Stimulated activated CD8-positive, alpha-beta memory T cell treated with anti-CD3 and anti-CD28 coated beads, Interleukin-7, amount 100 ng/mL, for 4 hours (primary cell): ENCODE measurements at places on chromosomes 13 and 19.
A peak's percentile ranks its signal among the peaks of the same experiment; 100 is the strongest.

DNA sequence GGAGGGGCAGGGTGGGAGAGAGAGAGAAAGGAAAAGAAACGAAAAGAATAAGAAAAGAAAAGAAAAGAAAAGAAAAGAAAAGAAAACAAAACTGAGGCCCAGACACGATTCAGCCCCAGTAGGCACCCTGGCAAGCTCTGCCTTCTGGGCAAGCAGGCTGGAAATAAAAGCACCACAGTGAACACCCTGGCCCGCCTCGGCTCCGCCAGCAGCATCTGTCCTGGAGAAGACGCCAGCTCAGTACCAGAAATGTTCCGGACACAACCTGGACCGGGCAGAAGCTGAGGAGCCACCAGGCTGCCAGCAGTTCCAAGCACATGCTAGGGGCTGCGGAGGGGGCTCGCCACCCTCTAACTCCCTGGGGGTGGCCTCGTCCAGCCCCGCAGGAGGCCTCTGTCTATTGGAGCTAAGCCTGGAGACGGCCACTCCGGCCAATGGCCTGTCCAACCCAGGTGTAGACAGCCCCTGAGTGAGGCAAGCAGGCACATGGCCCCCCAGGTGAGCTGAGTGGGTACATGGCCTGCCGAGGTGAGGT is 11.4 kb upstream of the CPAMD8 start:
- no peak for DNase-seq

GRCh38 chr19:11578258-11579142 is 1.1 kb upstream of the ACP5 start:
- peak; percentile 15 for DNase-seq

DNA sequence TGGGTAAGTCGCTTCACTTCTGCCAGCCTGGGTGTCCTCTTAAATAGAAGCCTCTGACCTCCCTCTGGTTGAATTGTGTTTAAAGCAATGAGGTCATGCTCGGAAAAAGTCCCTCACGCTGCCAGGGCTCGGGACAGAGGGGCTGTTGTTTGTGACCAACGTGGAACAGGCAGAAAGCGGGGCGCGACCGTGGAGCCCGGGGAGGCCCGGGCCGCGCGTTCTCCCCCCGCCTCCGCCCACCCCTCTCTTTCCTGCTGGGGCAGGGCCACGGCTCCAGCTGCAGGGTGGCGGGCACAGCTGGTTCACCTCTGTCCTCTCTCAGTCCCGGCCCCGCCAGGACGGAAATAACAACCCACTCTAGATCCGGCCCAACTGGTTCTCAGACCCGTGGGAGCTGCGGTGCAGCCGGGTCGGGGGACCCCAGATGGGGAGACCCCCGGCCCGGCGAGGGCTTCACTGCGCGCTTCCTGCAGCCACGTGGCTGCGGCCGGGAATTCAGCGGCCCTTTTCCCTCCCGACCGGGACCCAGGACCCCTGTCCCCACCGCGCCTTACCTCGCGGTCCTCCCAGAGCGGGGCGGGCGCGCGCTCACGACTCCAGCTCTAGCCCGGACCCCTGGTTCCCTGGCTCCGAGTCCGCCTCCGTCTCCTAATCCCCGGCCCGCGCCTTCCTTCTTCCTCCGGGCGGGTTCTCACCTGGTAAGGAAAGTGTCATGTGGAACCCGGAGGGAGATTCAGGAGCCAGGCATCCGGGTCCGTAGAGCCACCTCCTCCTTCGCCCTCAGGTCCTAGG is 1.9 kb downstream of the CDC42EP5 start:
- no peak for DNase-seq

GRCh38 chr19:50050406-50051227 is 24.8 kb downstream of the ZNF473 start:
- peak; percentile 88 for DNase-seq

GRCh38 chr19:43820098-43820883 is 6.8 kb upstream of the ZNF283 start:
- DNase-seq = no peak

- DNase-seq = no peak
Measured at GRCh38 chr19:18428173-18428786, 9.1 kb downstream of the SSBP4 start.

GRCh38 chr19:53192771-53193534 is at the start of gene ZNF665:
Gene ZNF665, minus strand, starts transcription at chr19:53193358. Its CDS starts 10,460 bp downstream, at chr19:53182898.
- peak; percentile 72 for DNase-seq

DNA sequence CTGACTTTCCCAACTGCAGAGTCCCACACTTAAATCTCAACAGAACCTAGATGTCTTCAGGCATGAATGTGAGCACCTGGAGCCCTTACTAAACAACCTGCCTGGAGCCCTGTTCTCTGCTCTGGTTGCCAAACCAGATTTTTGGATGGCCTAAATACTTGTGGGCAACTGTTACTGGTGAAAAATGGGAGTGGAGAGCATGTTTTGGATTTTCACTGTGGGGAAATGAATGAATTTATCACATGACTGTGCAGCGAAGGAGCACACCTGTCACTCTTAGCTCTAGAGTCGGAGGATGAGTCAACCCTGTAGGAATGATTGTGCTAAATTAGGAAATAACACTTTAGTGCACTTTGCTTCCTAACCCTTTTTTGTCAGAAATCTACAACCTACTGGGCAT is 30.3 kb downstream of the SHISA2 start:
- no peak for DNase-seq

DNA sequence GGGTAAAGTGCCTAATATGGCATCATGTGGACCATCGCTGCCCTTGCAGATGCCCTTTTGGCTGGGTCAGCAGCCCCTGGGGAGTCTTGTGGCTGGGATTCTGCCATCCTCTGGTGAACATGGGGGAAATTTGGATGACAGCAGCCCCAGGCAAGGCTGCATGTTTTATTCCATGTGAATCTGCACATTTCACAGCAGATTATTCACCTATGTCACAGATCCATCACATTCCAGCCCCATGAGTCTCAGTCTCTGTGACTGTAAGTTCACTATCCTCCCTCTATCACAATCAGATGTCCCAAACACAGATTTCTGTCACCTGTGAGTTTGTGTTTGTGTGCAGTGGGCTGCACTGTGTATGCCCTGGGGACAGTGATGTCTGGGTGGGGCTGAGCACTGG is 36.8 kb upstream of the PSG9 start:
- no peak for DNase-seq

DNA sequence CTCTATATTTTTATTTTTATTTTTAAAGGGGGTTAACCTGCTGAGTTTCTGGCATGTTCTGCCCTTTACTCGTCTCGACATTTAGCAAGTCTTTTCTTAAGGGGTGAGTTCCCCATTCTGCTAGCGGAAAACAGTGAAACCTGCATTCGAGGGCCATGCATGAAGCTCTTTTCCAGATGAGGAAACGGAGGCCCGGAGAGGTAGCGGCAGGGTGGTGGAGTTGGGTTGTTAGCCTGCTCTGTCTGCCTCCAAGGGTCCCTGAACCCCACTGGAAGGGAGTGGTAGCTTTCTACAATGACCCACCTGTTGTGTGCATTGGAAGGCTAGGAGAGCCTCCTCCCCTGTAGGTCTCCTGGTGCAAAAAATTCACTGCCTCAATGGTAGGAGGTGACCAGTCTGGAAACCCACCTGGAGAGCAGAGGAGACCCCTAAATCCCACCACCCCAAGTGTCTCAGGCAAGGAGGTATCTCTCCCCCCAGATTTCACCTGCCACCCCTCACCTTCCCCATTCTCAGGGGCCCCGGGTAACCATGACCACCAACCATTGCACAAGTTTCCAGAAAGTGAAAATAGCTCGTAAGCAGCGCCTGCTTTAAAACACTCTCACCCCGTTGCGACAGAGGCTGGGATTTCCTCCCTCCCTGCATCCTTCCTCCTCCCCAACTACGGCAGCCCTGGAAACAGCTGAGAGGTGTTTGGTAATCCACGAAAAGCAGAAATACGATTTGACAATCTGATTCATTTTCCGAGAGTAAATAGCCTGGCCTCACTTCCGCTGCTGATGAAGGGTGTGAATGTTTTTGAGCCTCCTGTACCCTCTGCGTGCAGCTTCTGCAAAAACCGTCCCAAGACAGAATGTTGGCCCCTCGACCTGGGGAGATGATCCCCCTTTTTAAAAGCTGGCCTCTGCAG is 3.5 kb downstream of the KLF2 start:
- DNase-seq = peak; percentile 28

GRCh38 chr19:51472607-51473006 is 5.7 kb upstream of the CEACAM18 start:
- no peak for DNase-seq

DNA sequence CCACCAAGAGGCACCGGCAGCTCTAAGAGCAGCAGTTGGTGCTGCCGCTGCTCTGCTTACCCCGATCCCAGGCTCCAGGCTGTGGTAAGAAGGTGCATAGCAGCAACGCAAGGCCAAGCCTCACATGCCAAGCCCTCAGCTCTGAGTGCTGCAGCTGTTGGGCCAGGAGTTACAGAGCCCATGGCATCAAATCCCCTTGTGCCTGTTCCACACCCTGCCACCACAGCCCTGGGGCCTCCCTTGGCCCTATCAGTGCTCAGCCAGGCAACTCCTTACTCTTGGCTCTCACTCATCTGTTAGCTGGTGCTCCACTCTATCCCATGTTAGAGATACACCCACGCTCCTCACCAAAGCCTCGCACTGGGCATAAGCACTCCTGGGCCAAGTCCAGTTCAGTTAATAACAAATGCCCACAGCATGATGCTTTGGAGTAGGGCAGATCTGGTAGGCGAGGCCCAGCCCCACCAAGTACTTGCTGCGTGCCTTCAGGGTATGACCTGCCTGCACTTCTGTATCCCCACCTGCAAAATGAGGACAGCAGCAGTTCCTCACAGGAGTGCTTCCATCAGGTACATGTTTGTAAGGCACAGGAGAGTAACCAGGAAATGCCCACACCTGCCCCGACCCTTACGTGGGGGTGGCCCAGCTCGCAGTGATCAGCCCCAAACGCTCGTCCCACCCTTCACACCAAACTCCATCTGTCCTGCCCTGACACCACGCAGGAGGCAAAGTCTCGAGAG is 16.2 kb downstream of the AKAP8L start:
- no peak for DNase-seq

DNA sequence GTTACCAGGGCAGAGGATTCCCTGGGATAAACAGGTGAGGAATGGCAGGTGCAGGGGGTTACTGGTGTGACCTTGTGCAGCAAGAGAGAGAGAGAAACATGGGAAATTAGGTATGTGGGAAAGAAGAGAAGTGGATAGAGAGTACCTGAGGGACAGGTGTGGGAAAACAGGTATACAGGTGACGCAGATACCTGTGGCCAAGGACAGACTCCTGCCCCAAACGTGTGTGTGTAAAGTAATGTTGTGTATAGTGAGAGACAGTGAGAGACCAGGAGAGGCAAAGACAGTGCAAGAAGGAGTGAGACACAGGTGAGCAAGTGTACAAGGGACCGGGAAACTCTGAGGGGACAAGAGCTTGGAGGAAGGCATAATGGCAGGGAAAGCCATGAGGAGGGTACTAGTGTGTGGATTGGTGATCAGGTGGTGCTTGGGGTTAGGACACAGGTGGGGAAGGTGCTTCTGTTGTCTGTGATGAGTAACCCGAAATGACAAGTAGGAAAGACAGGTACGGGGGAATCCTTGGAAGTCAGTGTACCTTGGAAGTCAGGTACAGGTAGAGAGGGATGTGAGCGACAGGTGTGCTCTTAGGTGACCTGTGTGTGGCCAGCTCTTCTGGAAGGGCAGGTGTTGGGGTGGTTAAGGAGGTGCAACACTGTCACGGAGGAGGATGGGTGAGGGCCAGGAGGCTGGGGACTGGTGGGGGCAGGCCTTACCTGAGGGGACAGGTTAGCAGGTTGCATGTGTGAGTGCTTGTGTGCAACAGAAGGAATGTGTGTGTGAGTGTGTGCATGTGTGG is 2.8 kb downstream of the ERFL start:
- DNase-seq = no peak
